ENCODE measurements at places on chromosomes 3 and 15.

DNA sequence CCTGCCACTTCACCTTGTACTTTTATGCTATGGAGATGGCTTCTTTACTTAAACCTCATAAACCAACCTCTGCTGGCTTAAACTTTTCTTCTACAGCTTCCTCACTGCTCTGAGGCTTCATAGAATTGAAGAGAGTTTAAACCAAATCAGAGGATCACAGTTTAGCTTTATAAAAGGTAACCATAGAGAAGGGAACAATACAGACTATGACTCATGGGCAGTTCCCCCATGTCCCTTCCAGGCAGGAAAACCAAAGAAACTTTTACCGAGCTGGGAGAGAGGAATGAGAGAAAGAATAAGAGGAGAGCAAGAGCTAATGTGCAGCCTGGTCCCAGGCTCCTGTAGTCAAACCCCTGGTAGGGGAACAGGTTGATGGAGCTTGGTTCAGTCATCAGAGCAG is 53.9 kb upstream of the NEDD4 start:
- no peak for DNase-seq

- no peak for DNase-seq
Observed at GRCh38 chr15:36722555-36722954, 143.1 kb downstream of the CDIN1 start.

DNA sequence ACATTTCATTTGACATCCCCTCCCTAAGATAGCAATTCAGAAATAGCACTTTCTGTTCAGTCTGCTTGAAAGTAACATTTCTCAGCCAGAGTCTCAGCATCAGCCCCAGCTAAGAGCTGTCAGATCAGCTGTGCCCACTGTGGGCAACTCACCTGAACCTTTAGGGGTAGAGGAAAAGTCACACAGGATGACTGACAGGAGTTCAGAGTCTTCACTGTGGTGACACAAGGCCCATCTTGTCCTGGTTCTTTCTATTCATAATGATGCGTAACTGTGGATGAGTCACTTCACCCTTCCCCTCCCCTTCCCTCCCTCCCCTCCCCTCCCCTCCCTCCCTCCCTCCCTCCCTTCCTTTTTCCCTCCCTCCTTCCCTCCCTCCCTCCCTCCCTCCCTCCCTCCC is 96.1 kb upstream of the RASGRP1 start:
- no peak for DNase-seq

GRCh38 chr3:6781092-6781491 is 79.8 kb upstream of the GRM7 start:
- no peak for DNase-seq
